ENCODE measurements at places on chromosomes 4 and X.

DNA sequence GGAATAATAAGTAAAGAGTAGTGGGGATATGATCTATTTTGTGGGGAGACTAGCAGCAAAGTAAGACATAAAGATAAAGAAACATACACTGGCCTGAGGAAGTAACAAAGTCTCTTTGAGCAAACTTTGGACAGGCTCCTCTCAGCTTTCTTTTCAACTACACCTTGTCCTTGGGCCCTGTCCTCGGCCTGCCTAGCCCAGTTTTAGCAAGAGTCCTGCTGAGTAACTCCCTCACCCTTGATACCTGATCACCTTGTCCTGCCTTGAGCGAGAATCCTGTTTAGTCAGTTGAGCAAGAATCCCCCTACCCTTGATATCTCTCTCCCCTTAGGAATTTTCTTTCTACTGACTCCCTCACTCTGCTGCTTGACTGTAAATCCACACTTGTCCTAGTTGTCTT lies 11.5 kb downstream of the HNRNPH2 start:
- DNase-seq: no peak

DNA sequence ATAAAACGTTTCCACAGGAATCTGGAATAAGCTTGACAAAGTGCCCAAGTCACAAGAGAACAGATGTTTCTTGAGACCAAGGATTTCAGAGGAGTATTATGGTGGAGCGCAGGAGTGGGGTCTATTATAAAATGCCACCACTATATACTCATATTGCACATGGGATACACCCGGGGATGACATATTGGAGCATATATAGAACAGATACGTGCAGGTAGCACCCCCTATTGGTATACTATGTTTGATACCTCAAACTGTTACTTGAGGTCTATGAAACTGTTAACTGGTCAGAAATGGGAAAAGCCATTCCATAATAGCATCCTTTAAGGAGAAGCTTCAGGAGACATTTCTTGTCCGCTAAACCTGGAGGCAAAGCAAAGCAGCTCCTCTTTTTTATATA lies 86.0 kb downstream of the PCYT1B start:
- DNase-seq: no peak

GRCh38 chr4:102629673-102630072 lies 128.5 kb downstream of the NFKB1 start:
- DNase-seq: no peak

DNA sequence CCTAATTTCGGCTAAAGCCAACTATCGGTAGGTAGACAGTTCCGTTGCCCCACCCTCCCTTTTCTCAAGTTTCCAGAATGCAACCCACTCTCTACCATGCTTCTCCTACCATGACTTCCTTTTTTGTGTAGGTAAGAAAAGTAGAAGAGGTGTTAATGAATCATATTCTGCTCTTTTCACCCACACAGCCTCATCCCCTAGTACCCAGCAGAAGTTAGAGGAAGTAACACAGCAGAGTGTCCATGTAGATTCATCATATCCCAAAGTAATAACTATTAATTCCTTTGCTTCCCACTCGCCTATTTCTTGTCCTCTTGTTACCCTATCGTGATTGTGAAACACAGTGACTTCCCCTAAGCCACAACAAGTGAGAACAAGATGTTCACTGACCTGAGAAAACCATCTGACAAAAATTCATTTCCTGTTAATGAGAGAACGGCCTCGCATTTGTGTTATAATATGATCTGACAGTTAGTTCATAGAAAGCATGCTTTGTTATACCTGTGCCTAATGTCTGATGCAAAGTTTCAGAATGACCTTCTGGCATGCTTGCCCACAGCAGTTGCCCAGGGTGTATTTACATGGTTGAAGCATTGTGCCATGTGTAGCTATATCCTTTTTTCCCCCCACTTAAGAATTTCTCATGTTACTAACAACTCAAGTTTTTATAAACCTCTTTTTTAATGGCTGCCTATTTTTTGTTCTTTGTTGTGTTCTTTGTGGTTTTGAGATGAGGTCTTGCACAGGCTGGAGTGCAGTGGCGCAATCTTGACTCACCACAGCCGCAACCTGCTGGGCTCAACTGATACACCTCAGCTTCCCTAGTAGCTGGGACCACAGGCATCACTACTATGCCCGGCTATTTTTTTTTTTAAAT lies 185.6 kb downstream of the RAP1GDS1 start:
- DNase-seq: no peak

DNA sequence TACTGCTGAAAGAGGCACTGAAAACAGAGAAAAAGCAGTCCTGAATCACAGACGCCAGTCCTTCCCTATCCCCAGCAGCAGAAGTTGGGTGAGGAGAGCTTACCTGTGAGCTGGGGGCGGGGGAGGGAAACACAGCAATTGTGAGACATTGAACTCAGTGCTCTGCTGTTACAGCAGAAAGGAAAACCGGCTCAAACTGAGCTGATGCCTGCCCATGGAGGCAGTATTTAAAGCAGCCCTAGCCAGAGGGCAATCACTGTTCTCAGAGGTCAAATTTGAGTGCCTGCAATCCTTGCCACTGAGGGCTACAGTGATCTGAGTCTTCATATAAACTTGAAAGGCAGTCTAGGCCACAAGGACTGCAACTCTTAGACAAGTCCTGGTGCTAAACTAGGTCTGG lies 220.7 kb downstream of the GRXCR1 start:
- DNase-seq: no peak

DNA sequence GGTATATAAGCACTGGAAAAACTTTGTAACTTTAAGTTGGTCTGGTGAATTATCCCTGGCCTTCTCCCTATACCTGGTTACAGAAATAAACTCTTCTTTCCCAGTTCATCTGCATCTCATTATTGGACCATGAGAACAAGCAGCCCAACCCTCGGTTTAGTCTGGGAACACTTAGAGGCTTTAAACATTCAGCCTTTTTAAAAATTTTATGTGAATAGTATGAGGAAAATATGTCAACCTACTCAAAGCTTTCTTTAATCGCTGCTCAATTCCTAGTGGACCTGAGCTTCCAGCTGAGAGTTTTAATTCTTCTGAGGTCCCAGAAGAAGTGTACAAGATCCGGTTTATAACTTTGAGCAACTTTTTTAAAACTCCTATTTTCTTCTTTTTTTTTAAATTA lies 358.6 kb upstream of the NOCT start:
- DNase-seq: no peak

DNA sequence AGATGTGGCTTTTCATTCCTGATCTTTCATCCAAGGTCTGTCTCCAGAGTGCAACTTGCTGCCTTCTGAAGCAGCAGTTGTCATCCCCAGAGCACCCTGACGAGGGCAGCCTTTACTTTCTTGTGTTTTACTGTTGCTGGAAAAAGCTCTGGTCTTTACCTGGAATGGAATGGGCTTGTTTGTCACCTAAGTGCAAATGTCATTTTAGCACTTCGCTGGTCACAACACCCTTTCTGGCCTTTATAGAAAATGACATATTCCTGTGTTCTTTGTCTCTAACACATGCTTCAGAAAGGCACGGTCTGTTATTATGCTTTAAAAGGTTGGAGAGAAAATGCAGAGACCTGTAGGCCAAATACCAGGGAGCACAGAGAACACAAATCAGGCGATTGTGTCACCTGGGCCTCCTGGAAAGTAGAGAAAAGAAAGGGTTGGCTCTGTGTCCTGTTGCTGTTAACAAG lies 332.7 kb upstream of the IGFBP7 start:
- DNase-seq: peak; percentile 72

GRCh38 chr4:8829584-8829983 lies 42.1 kb downstream of the HMX1 start:
- peak; percentile 4 for DNase-seq

DNA sequence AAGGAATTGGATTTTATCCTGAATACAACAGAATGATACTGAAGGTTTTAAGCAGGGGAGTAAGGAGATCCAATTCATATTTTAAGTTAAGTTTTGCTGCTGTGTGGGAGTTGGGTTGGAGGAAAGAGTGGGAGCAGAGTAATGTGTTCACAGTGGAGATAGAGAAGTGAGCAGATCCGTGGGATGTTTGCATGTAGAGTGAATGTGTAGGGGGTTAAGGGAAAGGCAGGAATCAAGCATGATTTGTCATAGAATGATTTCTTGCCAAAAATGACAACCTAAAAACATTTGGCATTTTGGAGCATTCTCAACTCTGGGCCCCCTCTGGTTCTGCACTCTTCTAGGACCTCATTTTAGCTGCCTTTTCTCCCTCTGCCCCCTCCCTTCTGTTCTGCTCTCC lies 76.6 kb downstream of the ARHGAP10 start:
- no peak for DNase-seq

DNA sequence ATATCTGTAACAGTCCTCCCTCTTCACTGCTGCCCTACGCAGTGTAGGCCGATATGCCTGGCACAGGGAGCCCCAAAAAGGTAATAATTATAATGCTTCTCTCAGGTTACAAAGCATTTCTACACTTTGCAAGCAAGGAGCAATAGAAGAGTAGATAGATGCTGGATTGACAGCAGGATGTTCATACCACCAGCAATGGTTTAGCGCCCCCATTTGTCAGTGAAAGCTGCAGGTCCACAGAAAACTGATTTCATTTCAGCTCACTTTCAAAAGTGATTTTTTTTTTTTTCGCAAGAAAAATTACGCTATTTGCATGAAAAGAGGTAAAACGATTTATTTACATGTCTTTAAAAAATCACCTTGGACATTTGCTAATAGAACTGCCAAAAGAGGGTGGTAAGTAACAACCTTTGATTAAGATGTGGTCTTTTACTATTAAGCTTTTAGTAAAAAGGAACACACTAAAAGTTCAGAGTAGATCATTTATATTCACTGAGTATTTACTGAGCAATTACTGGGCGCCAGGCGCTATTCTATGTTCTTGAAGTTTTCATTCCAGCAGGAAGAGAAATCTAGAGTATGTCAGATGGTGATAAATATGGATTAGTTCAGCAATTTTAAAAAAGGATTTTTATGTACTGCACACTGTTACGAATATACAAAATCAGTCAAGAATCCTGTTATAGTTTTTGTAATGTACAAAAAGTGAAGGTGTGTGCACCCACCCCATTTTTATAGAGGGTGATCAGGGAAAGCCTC lies 34.4 kb downstream of the HPF1 start:
- peak; percentile 51 for DNase-seq

- DNase-seq: no peak
Measured at GRCh38 chr4:53128231-53128630, 237.6 kb downstream of the SCFD2 start.

DNA sequence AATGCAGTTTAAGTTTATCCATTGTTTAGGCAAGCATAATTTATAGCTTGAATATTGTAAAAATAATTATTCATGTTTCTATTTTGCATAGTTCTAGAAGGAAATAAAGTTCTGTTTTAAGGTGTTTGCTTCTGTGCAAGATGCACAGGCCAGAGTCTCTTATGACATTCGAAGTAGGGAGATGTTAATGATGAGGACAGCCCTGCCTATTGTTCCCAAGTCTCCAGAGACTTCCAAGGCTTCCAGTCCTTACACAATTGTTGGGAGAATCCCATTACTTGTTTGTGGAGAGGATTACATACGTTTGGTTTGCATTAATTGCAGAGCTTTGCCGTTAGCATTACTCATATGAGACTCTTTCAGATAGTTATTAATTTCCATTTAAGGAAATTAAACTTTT lies 96.2 kb upstream of the ANK2 start:
- no peak for DNase-seq

DNA sequence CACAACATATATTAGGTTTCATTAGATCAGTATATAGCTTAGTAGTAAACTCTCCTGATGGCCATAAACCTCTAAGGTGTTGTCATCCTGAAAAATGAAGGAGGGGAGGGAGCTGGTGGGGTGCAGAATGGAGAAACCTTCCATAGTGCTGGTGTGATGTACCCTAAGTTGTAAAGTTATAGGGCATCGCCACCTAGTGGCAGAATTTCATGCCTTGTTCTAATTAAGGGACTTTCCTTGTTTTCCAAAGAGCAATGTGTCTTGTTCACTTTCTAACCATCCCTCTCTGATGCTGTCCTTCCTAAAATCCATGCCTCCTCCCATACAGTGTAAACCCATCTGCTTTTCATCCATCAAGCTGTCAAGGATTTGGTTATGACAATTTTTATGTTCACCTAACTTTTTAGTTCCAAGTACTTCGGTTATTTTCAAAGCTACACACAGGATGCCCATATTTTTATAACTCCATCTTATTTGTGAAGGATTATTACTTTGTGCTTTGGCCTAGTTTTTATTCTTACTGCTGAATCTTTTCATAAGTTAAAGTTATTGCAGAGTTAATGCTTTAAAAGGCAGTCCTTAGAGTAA lies 4.5 kb downstream of the NBDY start:
- no peak for DNase-seq

DNA sequence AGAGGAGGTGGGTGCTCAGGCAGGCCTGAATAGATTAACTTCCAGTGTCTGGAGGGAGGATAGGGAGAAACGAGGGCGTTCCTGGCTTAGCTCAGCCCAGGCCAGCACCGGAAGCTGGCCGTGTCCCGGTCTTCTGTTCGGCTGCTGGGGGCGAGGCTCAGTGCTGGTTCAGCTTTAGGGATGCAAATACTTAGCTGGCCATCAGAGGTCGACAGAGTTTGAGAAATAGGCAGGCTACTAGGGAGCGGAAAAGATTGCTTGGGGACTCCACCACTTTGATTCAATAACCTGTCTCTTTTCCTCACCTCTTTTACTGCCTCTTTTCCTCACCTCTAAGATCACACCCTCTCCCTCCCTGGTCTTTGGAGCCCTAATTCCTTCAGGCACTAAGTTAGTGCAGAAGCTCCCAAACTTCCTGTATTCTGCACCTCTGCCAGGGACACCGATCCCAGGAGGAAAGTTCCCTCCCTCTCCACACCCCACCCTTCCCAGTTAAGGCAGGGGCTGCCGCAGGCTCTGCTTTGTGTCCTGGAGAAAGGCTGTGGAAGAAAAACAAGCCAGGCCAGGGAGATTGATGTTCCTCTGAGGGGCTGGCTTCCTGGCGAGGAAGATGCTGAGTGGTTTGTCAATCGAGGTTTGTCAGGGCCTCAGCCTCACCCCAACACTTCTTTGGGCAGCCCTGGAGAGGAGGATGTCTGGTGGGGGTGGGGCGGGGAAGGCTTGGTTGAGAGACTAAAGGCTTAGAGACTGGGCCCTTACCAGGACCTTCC lies 6.0 kb upstream of the EFNB1 start:
- peak; percentile 54 for DNase-seq

- no peak for DNase-seq
Measured at GRCh38 chr4:3874525-3875110, 108.4 kb downstream of the ADRA2C start.

GRCh38 chr4:83387012-83387411 lies 52.4 kb upstream of the HPSE start:
- no peak for DNase-seq

DNA sequence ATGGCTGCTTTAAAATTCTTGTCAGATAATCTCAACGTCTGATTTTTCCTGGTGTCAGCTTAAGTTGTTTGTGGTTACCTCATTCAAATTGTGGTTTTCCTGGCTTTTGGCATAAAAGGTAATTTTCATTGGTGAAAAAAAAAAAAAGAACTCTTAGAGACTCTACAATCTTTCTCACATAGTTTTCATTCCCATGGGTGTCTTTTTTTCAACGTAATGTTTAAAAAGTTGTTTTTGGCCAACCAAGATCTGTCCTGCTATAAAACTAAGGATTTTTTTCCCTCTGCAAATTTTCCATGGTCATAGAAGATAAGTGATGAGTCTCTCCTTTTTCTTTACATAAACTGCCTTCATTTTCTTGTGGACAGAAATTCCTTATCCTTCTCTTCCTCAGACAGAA lies 28.9 kb upstream of the RPS6KA6 start:
- no peak for DNase-seq

Data from D341Med (cell line).